ENCODE measurements at places on chromosomes 2 and 18.

- no peak for DNase-seq
Observed at GRCh38 chr2:177799531-177799930, 273.0 kb downstream of the PDE11A start.

DNA sequence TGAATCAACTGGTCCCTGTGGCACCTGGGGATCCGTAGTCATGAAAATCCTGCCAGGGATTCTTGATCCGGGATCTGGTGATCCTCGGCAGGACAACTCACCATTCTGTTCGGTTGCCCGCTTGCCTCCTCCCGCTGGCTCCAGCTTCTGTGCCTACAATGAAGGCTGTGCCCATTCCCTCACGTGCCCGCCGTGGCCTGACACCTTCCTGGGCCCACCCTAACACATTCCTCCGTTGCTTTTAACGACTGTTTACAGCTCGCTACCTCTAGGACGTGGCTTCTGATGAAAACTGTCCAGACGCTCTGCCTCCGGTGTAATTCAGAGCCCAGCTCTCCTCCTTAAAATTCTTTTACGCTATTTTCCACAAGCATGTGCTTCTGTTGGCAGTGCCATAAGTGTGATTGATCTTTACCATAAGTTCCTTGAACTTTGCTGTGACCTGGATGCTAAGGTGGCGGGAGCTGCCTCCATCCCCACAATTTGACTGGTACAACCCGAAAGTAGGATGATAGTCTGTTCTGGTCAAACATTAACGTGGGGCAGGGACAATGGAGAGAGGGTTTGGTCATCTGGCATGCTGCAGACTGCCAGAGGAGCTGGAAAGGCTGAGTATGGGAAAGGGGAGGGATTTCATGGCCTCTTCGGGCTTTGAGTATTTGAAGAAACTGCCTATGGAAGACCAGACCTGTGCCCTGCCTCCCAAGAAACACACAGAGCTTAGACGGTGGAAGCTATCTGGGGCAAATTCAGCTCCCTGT is 206.8 kb upstream of the TNP1 start:
- DNase-seq: no peak

DNA sequence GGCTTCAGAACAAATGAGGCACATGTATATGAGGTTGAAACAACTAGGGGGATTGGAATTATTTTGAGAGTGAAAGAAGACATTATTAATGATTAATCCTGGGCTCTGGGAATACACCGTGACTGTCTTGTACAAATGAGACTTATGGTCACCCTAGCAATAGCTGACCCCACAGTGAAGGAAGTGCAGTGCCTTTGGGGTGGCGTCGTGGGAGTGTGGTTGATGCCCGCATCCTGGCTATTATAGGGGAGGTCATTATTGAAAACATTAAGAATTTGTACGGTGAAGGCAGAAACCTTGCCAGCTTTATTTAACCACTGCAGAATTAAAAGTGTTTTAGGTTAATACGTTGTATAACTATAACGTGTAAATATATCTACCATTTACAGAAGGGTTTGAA is 296.7 kb downstream of the CYRIA start:
- DNase-seq: no peak

DNA sequence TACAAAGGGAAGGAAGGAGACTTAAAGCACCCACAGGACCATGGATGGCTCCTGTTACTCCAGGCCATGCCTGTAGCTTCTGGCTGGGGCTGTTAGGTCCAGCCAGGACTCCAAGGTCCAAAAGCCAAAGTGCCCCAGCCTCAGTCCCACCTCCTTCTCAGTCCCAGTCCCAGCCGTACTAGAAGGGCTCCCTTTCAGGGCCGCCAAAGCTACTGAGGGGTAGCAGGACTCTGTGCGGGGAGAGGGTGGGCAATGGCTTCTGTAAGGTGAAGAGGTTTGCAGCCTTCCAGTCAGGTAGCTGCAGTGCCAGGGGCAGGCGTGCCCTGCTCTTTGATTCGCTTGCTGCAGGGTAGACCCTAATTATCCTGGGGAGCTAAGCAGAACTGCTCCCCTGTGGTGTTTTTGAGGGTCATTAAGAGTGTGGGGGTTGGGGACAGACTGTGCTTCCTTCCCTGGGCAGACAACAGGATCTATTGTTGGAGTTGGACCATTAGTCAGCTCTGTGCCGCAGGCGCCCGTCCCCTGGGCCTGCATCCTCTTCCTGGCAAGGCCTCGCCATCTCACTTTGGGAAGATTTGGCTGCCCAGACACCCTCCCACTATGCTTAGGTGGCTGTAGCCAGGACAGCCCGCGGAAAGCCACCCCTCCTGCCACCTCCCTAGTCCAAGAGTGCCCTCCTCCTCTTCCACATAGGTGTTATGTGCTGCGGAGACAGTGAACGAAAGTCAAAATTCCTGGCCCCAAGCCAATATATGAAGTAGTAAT is 118.8 kb downstream of the ZBTB7C start:
- no peak for DNase-seq

GRCh38 chr2:171322928-171323327 is 110.9 kb downstream of the METTL8 start:
- DNase-seq: no peak

DNA sequence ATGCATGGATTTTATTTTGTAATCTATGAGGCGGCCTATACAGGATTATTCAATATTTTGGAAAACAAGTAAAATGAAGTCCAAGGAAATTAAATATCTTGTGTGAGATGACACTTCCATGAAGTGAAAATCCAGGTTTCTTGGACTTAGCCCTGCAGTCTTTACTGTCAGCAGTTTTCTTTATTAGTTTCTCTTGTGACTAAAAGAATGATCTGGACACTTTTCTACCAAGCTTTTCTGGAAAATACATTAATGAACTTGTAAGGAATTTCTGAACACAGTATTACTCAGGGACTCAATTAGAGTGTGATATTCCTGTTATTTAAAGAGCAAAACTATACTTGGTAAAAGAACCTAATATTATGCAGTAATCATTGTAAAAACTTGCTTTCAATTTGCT is 610.4 kb upstream of the SLC8A1 start:
- DNase-seq: no peak

- DNase-seq: no peak
Observed at GRCh38 chr2:32864334-32865111, 82.2 kb upstream of the LTBP1 start.

- DNase-seq: no peak
Observed at GRCh38 chr18:64244571-64244970, 95.7 kb upstream of the LINC00305 start.

DNA sequence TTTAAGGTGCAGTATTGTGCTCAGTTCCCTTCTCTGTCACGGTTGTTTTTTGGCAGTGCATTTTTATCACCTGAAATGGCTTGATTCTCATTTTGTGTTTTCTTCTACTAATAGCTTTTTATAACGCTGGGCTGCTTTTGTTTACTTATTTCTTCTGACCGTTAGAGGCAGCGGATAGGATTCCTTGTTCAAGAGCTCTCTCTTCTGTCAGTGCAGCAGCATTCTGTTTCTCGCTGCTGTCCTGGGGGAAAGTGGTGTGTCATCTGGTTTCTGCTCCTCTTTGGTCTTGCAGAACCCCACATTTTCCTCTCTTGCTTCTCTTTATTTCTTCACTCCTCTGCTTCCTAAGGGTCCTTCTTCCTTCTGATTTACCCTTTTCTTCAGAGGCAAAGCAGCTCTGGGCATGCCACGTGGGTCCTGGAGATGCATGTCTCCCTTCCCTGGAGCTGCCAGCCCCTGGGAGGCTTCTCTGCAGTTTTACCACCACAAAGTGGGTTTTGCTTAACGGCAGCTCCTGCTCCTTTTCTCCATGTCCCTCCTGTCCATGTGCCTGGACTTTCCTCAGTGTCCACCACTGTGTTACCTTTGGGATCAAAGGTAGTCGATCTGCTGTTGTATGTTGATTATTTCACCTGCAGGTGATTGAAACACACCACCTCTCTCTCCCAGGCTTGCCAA is 47.3 kb upstream of the SNTG2 start:
- no peak for DNase-seq

- DNase-seq: no peak
Observed at GRCh38 chr2:238498691-238499295, 72.1 kb downstream of the ASB1 start.
